ENCODE measurements at places on chromosomes 6 and 20. TPM values are rescaled to one million over a fixed set of nuclear protein-coding genes. Genes with fewer than 3 reads are reported as not detected.

DNA sequence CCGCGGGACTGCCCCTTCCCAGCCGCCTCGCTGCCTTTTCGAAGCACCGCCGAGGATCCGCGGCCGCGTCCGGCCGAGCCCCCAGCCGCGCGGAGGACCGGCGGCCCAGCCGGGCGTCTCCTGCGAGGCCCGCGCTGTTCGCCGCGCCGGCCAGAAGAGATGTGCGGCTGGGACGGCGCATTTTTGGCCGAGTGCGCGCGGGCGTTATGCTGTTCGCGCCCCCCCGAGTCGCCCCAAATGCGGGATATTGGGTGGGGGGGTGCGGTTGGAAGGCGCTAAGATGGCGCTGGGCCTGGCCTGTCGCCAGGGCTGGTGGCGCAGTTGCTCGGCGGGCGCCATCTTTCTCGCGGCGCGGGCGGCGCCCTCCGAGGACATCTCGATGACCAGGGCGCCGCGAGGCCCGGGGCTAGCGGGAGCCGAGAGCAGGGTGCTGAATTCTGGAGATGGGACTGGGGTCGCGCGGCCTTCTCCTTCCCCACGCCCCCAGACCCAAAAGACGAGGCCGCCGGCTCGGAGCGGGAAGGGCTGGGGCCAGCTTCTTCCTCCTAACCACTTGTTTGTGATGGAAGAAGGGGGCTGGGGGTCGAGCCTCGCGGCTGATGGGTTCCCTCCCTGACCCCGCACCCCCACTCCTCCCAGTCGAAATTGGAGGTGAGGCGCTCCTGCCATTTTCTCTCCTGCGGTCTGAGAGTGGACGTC is 1.5 kb downstream of the BICRAL start:
- peak; percentile 91 for DNase-seq

- DNase-seq = no peak
These were observed 6.4 kb downstream of the TFAP2A start for GRCh38 chr6:10408457-10408856.

- no peak for DNase-seq
These were observed 23.2 kb downstream of the HLA-DPA1 start for GRCh38 chr6:33050014-33050810.

DNA sequence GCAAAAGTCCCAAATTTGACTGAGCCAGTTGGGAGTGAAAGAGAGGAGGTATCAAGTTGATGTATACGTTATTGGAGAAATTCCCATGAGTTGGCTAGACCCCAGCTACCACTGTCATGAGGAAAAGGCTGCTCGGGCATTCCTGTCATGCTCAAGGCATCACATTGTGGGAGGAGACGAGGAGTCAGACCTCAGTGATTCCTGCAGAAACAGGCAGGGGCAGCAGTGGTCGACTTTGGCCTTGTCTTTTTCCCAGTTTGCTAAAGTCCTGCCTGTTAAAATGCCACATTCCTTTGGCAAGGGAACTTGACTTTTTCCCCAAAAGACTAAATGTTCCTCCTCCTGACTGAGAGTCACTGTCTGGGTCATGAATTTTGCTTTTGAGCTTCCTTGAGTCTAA is 295.5 kb upstream of the HS3ST5 start:
- DNase-seq = no peak

- DNase-seq = peak; percentile 41
These were observed 163.2 kb downstream of the PDE7B start for GRCh38 chr6:136014454-136015437.

- DNase-seq = no peak
These were observed 455.0 kb upstream of the GJE1 start for GRCh38 chr6:141677598-141678211.

DNA sequence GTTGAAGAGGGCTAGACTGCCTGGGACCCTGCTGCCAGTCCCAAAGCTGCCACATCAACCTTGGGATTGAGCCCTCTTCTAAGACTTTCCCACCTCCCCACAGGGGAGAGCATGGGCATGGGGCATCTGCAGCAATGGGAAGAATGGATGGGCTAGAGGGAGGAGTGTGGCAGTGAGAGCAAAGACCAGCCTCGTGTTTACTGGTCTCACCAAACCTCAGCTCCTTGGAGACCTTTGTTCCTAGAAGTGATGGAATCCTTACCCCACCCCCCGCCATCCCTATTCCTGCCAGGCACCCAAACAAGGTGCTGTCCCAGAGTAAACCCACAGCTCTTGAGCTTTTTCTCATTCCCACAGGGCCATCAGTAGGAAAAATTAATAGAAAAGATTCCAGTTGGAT is 20.0 kb upstream of the ARMC12 start:
- DNase-seq = no peak

DNA sequence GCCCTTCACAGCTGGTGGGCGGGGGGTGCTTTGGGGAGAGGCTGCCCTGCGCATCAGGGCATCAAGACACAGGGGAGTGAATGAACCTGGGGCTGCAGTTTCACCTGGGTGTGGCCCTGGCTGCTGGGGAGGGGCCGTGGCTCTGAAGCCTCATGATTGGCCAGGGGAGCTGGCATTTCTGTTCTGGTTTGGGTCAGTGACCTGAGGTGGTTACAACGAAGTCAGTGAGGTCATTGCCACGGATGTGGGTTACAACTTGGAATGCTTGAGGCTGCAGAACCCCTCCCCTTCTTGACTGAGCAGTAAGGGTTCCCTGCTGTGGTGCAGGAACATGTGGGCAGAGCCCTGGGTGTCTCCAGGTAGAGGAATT is 3.0 kb downstream of the TCEA2 start:
- no peak for DNase-seq

- DNase-seq = no peak
These were observed 150.7 kb upstream of the BTBD3 start for GRCh38 chr20:11766961-11767360.

DNA sequence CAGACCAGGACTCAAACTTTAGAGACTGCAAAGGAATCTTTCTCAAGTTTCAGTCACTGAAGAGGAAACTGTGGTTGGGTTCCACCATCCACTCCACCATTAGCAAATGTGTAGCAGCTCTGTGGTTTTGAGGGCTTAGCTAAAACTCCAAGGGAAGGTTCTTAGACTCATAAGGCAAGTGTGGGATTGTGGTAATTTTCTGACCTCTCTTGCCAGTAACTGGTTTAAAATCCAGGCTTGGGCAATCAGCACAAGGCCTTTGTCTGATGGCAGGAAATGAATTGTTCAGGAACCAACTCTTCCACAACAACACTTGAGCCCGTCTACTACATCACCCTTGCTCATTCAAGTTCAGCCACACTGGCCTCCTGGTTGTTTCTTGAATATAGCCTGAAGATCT is 68.6 kb upstream of the FBXL4 start:
- no peak for DNase-seq

DNA sequence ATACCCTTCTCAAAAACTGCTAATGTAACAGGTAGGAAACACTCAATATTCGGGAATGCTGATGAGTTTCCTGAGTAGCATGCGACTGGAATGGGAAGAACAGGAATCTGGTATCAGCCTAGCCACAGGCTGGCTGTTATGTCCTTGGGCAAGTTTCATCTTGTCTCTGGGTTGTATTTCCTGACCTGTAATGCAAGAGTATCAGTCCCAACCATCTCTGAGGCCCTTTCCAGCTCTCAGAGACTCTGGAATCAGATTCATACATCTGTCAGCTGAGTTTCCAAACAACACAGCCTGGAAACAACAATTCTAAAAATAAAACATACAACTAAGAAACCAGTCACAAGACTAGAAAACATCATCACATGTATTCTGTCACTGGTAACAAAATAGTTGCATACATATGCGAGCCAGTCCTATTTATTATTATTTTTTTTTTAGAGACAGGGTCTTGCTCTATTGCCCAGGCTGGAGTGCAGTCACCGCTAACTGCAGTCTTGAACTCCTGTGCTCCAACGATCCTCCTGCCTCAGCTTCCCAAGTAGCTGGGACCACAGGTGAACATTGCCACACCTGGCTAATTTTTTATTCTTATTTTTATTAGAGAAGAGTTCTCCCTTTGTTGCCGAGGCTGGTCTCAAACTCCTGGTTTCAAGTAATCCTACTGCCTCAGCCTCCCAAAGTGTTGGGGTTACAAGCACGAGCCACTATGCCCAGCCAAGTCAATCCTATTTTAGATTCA is 16.7 kb upstream of the TFAP2A start:
- DNase-seq = no peak

DNA sequence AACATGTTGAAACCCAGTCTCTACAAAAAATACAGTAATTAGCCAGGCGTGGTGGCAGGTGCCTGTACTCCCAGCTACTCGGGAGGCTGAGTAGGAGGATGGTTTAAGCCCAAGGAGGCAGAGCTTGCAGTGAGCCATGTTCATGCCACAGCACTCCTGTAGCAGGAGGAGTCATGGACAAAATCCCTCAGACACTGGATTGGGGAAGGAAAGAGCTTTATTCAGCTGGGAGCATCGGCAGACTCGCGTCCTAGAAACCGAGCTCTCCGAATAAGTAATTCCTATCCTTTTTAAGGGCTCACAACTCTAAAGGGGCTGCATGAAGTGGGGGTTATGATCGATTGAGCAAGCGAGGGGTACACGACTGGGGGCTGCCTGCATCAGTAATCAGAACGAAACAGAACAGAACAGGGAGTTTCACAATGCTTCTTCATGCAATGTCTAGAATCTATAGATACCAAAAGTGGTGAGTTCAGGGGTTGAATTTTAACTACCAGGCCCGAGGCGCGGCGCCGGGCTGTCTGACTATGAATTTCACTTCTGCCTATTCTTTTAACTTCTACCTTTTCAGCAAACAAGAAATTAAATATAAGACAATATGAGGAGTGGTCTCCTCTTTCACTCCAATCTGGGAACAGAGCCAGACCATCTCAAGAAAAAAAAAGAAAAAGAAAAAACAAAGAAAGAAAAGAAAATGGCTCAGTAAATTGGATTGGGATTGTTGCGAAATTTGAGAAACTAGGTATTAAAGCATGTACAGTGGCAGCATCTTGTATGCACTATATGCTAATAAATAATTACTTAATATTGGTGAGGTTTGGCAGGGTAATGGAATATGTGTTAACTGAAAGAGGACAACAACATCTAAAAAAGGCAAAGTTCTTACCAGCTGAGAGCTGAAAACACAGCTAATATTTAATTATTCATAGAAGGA is 23.6 kb downstream of the HMGN4 start:
- no peak for DNase-seq

DNA sequence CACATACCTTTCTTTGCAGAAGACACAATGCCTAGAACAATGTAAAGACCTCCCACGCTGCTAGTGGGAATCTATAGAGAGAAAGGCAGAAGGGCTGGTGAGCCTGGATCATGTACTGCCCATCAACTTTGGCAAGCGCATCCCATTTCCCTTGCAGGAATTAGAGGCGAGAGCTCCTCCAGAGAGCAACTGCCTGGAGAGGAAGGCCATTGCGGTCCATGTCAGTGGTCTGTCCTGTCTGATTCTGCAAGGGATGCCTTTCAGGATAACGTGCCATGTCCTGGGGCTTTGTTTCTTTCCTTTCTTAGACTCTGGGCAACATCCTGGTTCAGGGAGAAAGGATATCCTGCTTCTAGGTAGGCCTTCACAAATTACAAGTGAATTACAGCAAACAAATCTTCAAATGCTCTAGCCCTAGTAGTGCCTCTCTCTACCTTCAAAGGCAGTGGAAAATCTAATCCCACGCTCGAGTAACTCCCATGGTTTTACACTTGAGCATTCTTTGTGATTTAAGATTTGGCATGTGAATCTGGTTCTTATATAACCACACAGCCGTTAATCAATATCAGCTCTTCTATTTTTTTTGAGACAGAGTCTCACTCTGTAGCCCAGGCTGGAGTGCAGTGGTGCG is 38.5 kb downstream of the GCNT2 start:
- DNase-seq = no peak

DNA sequence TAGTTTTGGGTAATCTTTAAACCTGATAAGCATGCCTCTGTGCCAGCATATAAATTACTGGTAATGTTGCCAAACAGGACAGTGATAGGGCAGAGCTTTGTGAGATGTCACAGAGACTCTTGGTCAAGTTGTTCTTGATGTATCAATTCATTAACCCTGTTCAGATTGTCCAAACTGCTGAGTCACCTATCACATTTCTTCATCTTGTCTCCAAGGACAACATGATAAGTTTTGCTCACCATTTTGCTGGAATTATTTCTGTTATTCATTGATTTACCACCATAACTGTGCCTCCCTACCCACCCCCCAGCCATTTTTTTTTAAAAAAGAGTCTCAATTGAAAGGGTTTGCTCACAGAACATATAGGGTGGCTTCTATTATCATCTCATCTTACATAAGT is 19.5 kb upstream of the GMNN start:
- no peak for DNase-seq

GRCh38 chr20:38393259-38393658 is 41.9 kb downstream of the SNHG17 start:
- no peak for DNase-seq

- no peak for DNase-seq
These were observed 656.6 kb upstream of the MMS22L start for GRCh38 chr6:97939440-97940168.

- DNase-seq = no peak
These were observed 47.9 kb upstream of the FYN start for GRCh38 chr6:111921103-111921502.

GRCh38 chr6:31495580-31495979 is 2.4 kb upstream of the MICB start:
- DNase-seq = no peak

DNA sequence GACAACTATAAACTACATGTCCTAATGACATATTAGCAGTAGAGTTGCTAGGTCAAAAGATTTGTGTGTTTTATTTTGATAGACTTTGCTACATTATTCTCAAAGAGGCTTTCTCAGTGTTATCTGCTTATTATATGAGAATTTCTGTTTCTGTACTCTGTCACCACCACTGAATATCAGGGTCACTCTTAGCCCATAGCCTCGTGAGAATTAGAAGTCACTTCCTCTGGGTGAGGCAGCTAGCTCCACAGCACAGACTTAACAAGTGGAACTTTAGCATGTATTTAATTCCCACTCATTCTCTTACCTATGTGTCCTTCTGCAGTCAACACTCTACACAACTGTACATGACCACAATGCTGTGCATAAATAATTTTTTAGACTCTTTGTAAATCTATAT is 6.7 kb downstream of the PHACTR2 start:
- no peak for DNase-seq

GRCh38 chr6:18392346-18392877 is 5.3 kb downstream of the RNF144B start:
- DNase-seq = no peak

- DNase-seq = peak; percentile 79
These were observed 2.4 kb upstream of the DBNDD2 start for GRCh38 chr20:45405571-45406259.

GRCh38 chr6:63807056-63807455 is 171.5 kb downstream of the PHF3 start:
- DNase-seq = no peak

GRCh38 chr20:25011831-25012241 is 19.3 kb upstream of the APMAP start:
- peak; percentile 13 for DNase-seq

The TMEM14C gene
- polyA plus RNA-seq = 179 TPM

The DXO gene
- polyA plus RNA-seq = 14.3 TPM

The C20orf204 gene
- 0.35 TPM for polyA plus RNA-seq

The RNF39 gene
- not detected for polyA plus RNA-seq

The NCOA6 gene
- polyA plus RNA-seq = 22.7 TPM

The WFDC10B gene
- not detected for polyA plus RNA-seq

The PRDM13 gene
- polyA plus RNA-seq = not detected

The TRIM26 gene
- 15.1 TPM for polyA plus RNA-seq

The ECT2L gene
- polyA plus RNA-seq = 0.19 TPM

Measured in heart left ventricle (tissue), 16 donors.